ENCODE measurements at places on chromosomes 7 and 10. TPM values are rescaled to one million over a fixed set of nuclear protein-coding genes. Genes with fewer than 3 reads are reported as not detected.

Gene CLCN1
- not detected for total RNA-seq

Gene KCP
- not detected for total RNA-seq

- no peak for DNase-seq
Measured at GRCh38 chr10:126806498-126806897, 98.7 kb upstream of the DOCK1 start.

- DNase-seq, result no peak
Measured at GRCh38 chr10:21195252-21195651, 298.1 kb upstream of the NEBL start.

DNA sequence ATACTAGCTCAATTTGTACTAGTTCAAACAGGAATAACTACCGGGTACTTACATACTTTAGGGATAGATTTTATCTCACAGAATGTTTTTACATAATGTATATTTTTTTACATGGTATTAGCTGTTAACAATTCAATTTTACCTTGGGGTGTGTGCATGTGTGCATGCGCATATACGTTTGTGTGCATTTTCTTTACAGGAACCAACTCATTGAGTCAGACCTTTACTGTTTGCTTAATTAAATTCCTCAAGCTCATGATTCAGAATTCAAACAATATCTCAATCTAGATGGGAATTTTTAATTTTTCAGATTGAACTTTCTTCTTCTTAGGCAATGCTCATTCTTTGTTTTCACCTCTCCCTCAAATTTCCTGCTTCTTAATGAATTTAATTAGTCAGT, 24.7 kb upstream of the WASL start:
- no peak for DNase-seq

DNA sequence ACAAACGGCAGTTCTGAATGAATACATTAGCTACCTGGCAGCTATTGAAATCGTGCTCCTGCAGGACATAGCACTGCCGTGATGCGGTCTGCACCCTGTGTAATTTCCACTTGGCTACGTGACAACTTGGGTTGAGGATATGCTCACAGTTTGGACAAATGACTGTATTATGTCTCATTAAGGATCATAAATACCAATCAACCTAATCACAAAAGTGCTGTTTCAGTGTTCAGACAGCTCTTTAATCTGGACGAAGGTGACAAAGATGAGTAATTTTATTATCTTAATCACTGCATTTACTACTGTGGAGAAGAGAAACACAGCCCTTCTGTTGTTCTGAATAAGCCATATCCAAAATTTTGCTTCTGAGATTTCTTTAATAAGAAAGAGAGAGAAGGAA, 210.8 kb upstream of the PFKP start:
- no peak for DNase-seq

Gene BICC1
- 22.9 TPM for total RNA-seq

DNA sequence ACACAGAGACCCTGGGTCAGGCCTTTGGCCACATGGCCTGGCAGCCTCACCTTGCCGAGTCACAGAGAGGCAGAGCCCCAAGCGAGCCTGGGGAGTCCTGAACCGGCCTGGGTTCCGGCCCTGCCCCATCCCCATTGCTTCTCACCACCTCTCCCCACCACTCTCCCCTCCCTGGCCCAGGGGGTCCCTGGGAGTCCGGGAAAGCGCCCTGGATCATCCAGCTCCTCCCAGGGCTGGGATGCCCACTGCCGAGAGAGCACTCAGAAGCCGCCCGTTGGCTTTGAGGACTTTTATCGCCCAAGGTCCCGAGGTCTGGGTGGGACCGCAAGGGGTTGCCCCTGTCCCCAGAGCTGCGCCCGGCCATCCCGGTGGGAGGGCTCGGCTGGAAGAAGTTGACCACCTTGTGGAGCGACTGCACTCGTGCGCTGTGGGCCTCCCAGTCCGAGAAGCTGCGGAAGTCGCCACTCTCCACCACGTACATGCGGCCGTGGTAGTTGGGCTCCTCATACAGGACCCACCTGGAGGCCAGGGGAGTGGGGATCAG, 8.1 kb downstream of the CRYGN start:
- no peak for DNase-seq

GRCh38 chr7:83559887-83560286, 89.1 kb downstream of the SEMA3E start:
- DNase-seq, result no peak

DNA sequence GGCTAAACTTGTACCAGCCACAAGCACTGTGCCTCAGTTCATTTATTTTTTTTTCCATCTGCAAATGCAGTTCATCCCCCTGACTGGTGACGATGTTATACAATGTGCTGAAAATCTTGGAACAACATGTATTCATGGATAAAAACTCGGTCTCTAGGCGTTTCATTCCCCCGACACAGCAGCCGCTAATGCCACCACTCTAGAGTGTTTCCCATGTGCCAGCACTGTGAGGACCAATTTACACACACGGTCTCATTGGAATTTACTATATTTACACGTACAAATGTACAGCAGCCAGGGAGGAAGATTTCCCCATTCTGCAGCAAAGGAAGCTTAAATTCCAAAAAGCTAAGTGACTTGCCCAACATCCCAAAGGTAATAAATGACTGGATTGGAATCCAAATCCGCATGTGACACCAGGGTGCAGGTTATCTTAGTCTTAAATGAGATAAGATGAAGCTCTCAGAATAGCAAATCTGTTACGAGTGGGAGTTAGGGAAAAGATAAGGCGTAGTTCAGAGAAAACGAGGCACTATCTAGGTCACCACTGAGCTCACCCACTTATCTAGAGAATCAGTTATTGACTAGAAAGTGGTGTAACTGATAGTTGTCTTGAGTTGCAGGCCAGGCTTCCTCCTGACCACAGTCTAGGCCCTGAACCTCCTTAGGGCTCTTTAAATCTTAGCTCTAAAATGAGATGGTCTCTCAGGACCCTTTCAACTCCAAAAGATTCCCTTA, 36.7 kb downstream of the FAM107B start:
- no peak for DNase-seq

Gene POR
- total RNA-seq, result 62.3 TPM

Gene PON1
- total RNA-seq, result not detected

- no peak for DNase-seq
Measured at GRCh38 chr7:36758879-36759278, 34.6 kb upstream of the AOAH start.

DNA sequence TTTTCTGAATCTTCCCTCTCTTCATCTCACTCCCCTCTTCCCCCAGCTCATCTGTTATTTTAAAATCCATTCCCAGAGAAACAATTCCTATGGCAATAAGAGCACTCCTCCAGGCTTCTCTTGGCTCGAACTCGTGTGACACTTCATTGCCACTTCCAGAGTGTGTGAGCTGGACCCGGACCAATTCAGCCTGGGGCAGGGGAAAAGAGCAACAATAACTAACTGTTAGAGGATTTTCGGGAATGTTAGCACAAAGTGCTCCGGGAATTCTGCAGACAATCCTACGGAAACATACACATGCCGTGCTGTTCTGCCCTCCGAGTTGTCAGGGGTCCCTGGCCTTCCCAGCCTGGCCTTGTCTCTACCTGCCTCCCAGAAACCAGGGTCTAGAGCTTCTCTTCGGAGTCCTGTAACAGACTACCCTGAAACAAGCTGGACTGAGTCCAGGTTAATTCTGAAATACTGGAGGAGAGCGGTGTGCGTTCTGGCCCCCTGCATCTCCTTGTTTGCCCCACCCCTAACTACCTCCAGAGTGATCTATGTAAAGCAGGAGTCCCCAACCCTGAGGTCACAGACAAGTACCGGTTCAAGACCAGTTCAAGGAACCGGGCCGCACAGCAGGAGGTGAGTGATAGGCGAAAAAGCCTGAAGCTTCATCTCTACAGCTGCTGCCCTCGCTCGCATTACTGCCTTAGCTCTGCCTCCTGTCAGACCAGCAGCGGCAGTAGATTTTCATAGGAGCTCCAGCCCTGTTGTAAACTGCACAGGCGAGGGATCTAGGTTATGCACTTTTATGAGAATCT, 11.3 kb downstream of the COL26A1 start:
- DNase-seq, result no peak
